ENCODE measurements at places on chromosomes 1 and 21. TPM values are rescaled to one million over a fixed set of nuclear protein-coding genes. Genes with fewer than 3 reads are reported as not detected.

B3GALT2 gene
- total RNA-seq = under 0.01 TPM

ADGRB2 gene
- 1.8 TPM for total RNA-seq

GABRD gene
- total RNA-seq = not detected

NR1I3 gene
- total RNA-seq = not detected

ELAVL4 gene
- total RNA-seq = not detected

AGT gene
- not detected for total RNA-seq

FABP3 gene
- 1.6 TPM for total RNA-seq

CHIT1 gene
- not detected for total RNA-seq

VAV3 gene
- total RNA-seq = under 0.01 TPM

PCBP3 gene
- not detected for total RNA-seq

OR2T2 gene
- 16.1 TPM for total RNA-seq

CDKN2C gene
- 6.7 TPM for total RNA-seq

SLC19A1 gene
- 3.1 TPM for total RNA-seq

INKA2 gene
- total RNA-seq = 7.9 TPM

ILDR2 gene
- 0.79 TPM for total RNA-seq

C1orf141 gene
- not detected for total RNA-seq

GBP5 gene
- total RNA-seq = not detected

CD1B gene
- not detected for total RNA-seq

Data from placental epithelial cell (primary cell).